ENCODE measurements at places on chromosomes 3 and 15.

DNA sequence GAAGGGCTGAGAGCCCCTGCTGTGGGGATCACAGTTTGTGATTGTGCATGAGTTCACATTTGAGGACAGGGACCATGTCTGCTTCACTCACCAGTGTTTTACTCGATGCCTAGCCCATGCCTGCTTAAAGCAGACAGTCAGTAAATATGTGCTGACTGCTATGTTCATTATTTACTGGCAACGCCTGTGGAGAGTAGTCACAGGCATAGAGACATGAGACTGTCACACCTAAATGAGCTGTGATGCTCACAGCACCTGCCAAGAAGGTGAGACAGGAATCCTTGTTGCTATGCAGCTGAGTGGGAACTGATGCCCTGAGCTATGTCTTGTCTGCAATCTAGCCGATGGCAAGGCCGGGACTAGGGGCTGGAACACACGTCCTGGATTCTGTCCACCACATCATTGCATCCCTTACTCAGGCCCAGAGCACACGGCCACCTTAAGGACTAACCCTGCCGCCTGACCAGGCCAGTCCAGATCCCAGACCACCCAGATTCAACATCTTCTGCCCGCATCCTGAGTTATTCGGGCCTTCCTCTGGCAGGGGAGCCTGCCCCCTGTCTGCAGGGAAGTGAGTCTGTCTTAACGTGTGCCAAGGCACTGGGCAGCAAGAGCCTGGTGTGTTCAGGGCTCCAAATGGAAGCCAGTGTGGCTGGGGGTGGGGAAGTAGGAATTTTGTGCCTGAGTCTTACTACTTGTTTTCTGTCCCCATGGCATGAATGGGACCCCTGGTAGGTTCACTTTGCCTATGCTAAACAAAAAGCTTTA is 44.8 kb downstream of the FGD5 start:
- DNase-seq = no peak

- no peak for DNase-seq
These were observed 27.4 kb downstream of the SPESP1 start for GRCh38 chr15:68957696-68958095.

DNA sequence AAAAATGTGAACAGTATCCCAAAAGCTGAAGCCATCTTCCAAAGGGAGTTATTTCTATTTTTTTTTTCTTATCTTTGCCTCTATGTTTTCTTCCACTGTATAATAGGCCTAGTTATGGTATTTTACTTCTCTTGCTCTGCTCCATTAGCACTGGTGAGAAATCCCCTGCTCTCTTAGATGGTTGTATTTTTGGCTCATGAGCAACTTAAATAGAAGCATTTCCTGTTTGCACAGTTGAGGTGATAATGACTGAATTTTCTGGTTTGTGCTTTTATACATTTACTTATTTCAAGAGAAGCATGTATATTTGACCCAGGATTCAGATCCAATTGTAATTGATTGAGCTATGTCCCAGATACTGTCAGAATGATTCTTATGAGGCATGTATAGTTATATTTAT is 61.6 kb upstream of the CD200R1L start:
- DNase-seq = no peak

- no peak for DNase-seq
These were observed 127.9 kb downstream of the GADL1 start for GRCh38 chr3:30766522-30766921.

DNA sequence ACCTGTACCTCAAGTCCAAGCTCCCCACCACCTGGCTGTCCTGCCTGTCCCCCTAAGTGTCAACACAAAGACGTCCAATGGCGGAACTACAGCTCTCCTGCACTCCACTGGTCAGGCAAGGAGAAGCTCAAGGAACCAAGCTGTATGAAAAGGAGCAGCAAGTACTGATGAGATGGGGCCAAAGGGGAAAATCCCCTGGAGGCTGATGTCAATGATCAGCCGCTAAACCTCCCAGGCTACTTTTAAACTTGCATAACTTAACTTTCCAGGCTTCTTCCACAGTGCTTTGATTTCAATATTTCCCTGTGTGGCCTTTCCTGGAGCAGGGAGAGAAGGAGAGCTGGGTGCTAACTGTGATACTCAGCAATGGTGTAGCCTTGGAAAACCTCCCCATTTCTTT is 35.0 kb downstream of the TM4SF4 start:
- no peak for DNase-seq

- no peak for DNase-seq
These were observed 174.1 kb downstream of the KLHL25 start for GRCh38 chr15:85620690-85621049.

All from stimulated activated CD4-positive, alpha-beta T cell treated with anti-CD3 and anti-CD28 coated beads, Interleukin-1b, Interleukin-23, amount 100 ng/mL, for 48 hours (primary cell).